ENCODE measurements at places on chromosomes 7 and 10.

- DNase-seq = no peak
Observed at GRCh38 chr10:33248638-33249037, 85.8 kb downstream of the NRP1 start.

GRCh38 chr10:86203162-86203905, 163.3 kb downstream of the GRID1 start:
- no peak for DNase-seq

- DNase-seq = no peak
Observed at GRCh38 chr7:47233996-47234395, 347.9 kb downstream of the TNS3 start.

GRCh38 chr10:53013201-53013810, 240.7 kb upstream of the MBL2 start:
- DNase-seq = no peak

GRCh38 chr10:5618829-5619228, 47.6 kb downstream of the ASB13 start:
- no peak for DNase-seq

DNA sequence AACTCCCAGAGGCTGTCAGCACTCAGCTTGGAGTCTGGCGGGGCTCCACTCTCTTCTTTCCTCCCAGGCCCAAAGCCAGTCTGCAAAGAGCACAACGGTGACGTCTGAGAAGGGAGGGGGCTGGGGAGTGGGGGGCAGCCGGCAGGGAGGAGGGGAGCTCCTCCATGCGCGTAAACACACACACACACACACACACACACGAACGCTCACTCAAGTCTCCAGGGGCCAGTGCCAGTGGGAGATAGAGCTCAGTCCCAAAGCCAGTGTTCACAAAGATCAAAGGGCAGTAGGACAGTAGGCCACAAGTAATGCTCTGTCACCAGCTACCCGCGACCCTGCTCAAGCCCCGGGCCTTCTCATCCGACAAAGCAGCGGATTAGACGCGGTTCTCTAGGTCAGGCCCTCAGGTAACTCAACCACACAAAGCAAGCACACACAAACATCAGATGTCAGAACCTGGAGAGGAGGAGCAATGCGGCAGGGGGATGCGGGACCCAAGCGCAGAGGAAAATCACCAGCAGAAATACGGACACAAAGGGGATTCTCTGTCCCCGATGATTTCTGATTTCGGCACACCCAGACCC, 19.9 kb downstream of the TCAF1 start:
- no peak for DNase-seq

- no peak for DNase-seq
Observed at GRCh38 chr10:11646450-11646849, 35.0 kb upstream of the USP6NL start.

DNA sequence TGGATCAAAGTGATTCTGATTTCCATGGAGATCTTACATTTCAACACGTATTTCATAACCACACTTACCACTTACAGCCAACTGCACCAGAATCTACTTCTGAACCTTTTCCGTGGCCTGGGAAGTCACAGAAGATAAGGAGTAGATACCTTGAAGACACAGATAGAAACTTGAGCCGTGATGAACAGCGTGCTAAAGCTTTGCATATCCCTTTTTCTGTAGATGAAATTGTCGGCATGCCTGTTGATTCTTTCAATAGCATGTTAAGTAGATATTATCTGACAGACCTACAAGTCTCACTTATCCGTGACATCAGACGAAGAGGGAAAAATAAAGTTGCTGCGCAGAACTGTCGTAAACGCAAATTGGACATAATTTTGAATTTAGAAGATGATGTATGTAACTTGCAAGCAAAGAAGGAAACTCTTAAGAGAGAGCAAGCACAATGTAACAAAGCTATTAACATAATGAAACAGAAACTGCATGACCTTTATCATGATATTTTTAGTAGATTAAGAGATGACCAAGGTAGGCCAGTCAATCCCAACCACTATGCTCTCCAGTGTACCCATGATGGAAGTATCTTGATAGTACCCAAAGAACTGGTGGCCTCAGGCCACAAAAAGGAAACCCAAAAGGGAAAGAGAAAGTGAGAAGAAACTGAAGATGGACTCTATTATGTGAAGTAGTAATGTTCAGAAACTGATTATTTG, 15.3 kb downstream of the HNRNPA2B1 start:
- no peak for DNase-seq

DNA sequence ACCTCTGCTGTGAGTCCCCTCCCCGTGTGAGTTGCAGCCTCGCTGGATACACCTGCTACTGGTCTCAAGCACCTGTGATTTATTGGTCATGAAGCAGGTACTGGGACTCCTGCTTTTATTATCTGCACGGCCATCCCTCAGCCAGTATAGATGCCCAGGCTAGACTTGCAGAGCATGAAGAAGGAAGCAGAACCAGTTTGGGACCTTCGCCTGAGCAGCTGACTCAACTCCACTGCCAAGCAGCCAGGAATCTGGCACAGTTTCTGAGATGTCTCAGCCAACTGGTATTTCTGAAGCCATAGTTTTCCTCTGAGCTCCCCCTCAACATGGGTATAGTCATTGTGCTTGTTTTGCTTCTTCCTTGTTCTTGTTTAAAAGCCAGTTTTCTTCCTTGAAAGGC, 28.0 kb upstream of the SLC39A12 start:
- no peak for DNase-seq

- DNase-seq = no peak
Observed at GRCh38 chr10:130395248-130395936, 259.2 kb downstream of the GLRX3 start.

DNA sequence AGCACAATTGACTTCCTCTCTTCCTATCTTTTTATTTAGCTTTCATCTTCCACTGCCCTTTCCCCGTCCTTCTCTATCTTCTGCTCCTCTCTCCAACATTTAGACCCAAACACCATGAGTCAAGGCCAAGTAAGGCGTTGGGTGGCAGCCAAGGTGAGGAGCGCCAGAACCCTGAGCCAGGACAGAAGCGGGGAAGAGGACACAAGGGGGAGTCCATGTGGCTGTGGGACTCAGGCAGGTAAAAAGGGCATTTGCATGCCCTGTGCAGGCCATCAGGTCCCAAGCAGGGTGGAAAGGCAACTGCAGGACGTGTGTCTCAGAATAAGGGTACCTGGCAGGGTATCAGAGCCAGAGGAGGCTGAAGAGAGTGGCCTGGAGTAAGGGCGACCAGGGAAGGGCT, 192.4 kb upstream of the PFKP start:
- no peak for DNase-seq

- DNase-seq = no peak
Observed at GRCh38 chr10:103451091-103451813, 918 bp downstream of the CALHM2 start.

DNA sequence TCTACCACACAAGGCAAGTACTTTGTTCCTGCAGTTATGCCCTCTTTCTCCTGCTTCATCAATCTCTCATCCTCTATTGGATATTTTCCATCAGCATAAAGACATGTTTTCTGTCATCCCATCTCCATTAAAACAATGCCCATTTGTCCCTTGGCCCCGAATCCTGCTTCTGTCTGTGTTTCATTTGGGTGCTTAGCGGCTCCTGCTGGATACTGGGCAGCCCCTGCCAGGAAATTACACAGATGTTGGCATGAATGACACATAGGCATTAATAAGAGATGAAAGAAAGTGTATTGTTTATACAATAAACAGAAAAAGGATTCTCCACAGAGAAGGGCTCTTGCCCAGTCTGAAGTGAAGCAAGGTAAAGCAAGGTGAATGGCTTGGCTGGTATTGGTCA, 765.3 kb downstream of the REEP3 start:
- DNase-seq = no peak

DNA sequence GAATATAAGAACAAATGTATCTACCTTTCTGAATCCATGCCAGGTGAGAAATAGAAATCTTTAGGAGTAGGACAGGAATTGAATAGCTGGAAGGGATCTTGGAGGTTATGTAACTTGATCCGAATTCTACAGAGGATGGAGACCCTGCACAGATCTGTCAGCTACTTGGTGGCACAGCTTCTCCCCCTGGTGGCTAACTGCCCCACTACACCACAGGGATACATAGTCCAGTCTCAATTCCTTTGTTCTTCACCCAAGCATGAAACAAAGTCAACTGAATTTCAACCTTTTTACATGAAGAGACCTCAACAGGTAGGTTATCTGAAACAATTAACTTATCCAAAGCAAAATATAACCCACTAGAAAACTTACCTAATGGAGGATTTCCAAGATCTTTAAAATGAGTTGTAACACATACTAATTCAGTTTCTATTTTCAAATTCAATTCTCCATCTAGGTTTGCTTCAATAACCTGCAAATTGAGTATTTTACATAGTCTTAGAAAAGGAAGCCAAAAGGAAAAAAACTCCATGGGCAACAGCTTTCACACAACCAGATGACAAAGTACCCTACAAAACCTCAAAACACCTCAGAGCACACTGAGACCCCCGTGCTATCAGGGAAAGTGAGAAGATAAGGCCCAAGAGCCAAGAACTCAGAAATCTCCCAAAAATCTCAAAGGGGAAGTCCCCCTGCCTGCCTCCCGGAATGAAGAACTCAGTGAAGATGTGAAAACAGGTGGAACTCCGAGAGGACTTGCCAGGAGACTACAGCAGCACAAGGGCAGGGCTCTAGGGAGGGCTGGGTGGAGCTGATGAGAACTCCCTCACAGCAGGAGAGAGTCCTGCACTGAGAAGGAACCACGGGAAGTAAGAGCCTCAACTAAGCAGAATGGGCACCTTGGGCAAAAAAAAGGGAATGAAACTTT, 10.3 kb downstream of the HUS1 start:
- no peak for DNase-seq

GRCh38 chr10:116798859-116799258, 50.4 kb upstream of the ENO4 start:
- DNase-seq = no peak

GRCh38 chr7:27605689-27606269, 56.9 kb downstream of the HIBADH start:
- DNase-seq = no peak

DNA sequence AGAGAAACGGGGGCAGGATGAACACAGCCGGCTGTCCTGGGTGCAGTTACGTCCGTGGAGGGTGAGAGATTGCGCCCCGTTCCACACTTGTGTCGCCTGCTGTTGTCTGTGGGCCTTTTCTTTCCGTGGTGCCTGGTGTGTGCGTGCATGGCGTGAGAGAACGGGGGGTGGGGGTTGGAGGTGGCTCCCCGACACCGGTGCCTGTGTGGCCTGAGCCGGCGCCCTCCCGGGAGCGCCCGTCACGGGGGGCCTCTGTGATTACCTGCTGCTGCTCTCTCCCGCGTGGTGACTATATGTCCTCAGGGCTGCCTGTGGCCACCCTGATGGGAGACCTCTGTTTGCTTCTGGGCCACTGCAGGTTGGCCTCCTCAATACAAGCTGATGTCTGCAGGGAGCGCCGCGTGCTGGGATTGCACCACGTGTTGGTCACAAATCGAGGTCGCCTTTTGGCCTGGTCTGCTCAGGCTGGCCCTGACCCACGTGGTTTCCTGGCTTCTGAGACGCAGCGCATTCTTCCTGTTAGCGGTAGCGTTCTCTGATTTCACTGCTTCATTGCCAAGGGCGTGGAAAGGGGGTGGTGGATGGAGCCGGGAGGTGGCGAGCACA, 10.9 kb upstream of the AP5Z1 start:
- DNase-seq = no peak

DNA sequence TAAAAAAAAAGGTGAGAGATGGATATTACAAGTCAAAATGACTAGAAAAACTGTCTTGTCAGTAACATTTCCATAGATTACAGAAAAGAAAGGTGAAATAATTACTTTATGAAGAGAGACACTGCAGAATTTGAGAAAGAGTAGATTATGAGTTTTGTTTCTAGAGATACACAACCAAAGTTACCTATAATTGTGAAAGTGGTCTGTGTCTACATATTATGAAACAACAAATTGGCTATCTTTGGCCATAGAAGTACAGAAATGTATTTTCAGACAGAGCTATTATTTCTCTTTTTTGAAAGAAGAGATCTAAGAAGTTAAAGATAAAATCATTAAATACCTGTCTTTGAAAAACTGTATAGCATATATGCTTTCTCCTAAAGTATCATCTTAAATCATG, 30.1 kb downstream of the KCND2 start:
- DNase-seq = no peak

DNA sequence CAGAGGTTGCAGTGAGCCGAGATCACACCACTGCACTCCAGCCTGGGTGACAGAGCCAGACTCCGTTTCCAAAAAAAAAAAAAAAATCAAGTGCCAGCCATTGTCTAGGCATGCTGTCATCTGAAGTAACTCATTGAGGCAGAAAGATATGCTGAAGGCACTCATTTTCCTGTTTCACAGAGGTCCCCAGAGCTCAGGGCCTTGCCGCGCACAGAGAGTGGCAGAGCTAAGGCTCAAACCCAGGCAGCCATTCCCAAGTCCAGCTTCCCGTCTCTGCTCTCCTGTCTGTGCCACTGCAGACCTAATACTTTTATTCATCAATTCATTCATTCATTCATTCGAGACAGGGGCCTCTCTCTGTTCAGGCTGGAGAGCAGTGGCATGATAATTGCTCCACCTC, 3.5 kb downstream of the GRIFIN start:
- DNase-seq = no peak

GRCh38 chr10:28910956-28911355, 233.6 kb downstream of the BAMBI start:
- DNase-seq = no peak

DNA sequence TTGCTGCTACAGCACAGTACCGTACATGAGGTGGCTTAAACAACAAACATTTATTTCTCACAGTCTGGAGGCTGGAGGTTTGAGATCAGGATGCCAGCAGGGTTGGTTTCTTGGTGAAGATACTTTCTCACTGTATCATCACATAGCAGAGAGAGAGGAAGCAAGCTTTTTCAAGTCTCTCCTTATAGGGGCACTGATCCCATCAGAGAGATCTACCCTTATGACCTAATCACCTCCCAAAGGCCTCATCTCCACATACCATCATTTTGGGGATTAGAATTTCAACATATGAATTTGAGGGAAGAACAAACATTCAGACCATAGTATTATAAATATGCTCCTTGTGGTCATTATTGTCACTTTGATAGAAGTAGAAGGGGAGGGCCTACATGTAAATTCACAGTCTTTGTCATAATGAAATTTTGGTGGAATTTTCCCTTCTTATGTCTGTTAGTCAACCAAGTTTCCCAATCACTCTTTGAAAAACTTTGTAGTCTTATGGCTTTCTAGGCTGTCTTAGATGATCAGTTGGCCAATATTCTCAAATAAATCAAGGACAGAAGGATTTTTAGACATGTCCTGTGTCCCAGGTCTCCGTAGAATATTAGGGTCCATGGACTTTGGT, 606.2 kb downstream of the LRMDA start:
- DNase-seq = no peak

GRCh38 chr10:47259466-47259865, 40.5 kb upstream of the GDF10 start:
- DNase-seq = no peak

DNA sequence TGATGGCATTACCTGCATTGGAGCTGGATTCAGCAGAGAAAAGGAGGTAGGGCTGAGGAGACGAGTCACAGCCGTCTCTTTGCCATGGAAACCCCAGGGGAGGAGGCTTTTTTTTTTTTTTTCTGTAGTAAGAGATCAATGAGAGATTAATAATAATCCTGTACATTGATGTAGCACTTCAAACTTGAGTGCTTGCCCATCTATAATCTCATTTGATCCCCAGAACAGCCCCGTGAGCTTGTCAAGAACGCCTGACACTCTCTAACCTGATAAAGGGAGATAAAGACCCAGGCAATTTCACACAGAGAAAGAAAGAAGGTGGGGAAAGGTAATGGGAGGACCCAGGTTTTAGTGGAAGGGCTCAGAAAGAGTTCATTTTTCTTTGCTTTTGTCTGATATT, 195.2 kb upstream of the FOXK1 start:
- no peak for DNase-seq
